ENCODE measurements at places on chromosomes 1 and 21.

DNA sequence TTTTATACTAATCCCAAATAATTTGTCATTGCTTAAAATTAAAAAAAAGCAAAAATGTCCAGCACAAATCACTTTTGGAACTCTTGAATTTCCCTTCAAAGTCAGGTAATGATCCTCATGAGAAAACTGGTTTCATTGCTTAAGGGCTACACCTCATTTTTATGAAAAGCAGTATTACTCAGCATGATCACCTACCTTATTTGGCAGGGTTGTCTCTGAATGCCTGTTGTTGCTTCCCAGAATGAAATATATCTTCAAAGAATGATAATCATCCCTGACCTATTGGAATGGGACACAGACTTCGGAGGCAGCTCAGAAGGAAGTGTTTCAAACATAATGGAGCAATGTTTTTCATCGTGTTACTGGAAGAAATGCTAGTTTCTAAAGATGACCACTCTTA lies 29.7 kb downstream of the C1orf21 start:
- no peak for DNase-seq

DNA sequence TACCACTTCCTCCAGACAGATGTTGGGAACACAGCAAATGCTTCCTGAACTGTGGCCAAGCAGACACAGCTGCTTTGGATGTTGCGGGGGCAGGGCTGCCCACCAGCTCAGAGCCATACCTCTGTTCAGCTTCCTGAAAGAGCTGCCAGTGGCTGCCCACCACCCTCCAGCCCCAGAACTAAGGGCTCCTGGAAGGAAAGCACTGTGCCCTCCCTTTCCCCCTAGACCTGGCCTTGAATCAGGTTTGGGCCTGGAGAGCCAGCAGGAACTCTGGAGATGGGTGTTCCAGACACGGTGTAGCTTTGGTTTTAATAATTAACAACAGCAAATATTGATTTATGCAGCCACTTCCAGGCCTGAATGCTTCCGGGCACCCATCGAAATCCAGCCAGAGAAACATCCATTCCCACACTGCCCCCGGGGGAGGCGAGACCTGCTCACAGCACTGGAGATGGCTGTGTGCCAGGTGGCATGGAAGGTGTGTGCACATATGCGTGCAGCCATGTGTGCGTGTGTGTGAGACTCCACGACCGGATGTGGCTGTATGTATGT lies 45.7 kb downstream of the RAP1GAP start:
- DNase-seq, result no peak

DNA sequence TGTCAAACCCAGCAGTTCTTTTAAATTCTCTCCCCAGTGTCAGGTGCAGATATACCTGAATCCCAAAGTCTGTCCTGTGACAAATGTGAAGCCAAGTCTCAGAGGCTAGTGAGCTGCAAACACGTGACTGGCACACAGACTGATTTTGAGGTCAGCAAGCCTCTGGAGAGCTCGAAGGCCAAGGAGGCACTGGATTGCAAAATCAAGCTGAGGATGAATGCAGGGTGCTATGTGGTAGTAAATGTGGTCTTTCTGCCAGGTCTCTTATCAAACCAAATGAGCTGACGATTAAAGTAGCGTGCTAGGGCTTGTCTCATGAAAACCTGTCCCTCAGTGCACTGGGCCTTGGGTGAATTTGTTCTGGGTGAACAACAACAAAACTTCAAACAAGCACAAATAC lies 20.6 kb downstream of the GPR3 start:
- no peak for DNase-seq

DNA sequence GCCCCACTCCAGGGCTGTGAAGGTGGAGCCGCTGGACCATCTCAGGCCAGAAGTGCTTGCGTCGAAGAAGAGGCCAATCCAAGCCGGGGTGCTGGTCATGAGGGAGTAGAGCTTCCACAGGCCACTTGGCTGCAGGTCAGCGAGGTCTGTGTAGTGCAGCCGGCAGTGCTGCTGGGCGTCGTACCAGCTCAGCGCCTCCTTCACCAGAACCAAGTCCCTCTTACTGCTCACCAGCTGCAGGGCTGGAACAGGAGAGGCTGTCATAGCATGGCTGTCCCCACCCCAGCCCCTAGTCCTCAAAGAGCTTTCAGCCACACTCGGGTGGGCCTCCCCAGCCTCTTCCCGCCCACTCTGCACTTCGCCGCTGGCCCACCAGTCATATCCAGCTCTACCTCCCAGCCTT lies 2.2 kb downstream of the CLEC20A start:
- DNase-seq, result no peak

DNA sequence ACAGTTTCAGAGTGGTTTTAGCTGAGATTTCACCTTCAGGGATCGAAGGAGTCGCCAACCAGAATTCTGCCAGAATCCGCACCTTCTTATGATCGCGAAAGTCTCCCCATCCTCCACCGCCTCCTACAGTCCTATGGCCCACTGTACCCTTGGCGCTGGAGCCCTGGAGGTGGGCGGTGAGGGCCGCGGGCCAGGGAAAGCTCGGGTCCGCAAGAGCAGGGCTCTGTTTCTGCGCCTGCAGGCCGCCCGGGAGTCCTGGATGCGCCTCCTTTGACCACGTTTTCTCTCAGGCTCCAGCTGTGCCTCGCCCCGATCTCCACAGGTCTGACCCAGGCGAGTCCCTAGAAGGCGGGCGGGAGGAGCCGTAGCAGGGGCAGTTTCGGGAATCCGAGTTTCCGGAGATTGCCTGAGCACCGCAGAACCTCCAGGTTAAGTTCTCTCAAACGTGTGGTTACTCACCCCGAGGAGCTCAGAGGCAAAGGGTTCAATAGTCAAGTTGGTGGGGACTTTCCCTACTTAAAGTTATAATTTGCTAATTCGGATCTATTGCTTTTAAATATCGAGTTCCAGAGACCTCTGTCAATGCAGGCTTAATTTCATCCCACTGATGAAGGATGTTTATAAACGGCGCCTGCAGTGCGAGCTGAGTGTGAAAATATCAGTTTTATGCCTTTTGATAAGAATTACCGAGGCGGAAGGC lies 3.2 kb upstream of the LHX8 start:
- no peak for DNase-seq

- no peak for DNase-seq
These were observed 118.1 kb upstream of the PPP2R5A start for GRCh38 chr1:212167098-212167497.

DNA sequence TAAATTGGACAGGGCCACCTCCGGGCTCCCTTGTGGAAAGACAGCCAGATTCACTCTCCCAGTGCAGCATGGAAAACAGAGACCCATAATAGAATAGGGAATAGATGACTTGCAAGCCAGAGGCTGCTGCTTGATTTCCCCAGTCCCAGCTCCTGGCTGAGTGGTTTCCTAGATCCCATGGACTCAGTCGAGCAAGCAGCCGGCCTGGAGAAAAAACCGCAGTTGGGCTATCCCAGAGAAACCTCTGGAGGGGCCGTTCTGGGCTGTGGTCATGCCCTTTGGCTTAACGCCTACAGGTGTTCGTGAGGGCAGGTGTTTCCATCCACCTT lies 61.7 kb downstream of the ELK4 start:
- DNase-seq, result no peak

- DNase-seq, result no peak
These were observed 5.2 kb downstream of the RCSD1 start for GRCh38 chr1:167635156-167635648.

Measured in activated CD8-positive, alpha-beta memory T cell treated with anti-CD3 and anti-CD28 coated beads for 4 hours (primary cell).